ENCODE measurements at places on chromosomes 16 and 17.

DNA sequence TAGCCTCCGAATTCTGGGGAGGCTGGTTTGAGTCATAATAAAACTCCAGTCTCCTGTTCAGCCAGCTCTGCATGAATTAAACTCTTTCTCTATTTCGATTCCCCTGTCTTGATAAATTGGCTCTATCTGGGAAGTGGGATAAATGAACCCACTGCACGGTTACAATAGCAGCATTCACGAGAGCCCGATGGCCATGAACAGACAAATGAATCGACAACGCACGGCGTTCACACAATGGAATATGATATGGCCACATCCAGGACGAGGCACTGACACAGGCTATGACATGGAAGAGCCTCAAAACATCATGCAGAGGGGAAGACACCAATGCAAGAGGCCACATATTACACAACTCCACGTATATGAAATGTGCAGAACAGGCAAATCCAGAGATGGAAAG is 5.6 kb upstream of the CARD14 start:
- DNase-seq: no peak

- no peak for DNase-seq
Observed at GRCh38 chr16:83842291-83842690, 34.5 kb downstream of the HSBP1 start.

GRCh38 chr17:395179-395578 is 42.6 kb upstream of the RPH3AL start:
- no peak for DNase-seq

GRCh38 chr17:31738067-31738466 is 121.0 kb downstream of the COPRS start:
- no peak for DNase-seq

DNA sequence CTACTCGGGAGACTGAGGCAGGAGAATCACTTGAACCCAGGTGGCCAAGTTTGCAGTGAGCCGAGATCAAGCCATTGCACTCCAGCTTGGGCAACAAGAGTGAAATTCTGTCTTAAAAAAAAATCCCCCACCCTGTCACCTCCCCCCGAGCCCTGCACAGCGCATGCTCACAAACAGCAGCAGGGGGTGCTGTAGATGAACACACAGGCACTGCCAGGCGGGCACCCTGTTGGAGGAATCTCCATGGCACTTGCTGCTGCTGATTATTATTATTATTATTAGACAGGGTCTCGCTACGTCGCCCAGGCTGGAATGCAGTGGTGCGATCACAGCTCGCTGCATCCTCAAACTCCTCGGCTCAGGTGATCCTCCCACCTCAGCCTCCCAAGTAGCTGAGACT is 24.6 kb downstream of the FZD2 start:
- DNase-seq: no peak

DNA sequence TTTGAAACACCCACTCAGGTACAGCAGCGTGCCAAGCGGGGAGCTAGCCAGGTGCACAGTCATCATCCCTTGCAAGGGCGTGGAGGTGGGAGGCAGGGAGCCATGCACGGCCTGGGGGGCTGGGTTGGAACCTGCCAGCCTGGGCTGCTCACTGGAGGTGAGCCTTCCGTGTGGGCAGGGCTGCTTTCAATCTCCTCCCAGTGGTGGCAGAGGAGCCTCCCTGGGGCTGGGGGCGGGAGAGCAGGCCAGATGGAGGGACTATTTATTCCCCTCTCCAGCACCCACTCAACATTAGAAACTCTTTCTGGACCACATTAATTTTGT is 90.3 kb downstream of the KATNIP start:
- DNase-seq: no peak

GRCh38 chr16:9481747-9482730 is 390.6 kb downstream of the HAPSTR1 start:
- no peak for DNase-seq

- no peak for DNase-seq
Observed at GRCh38 chr17:32854207-32854606, 22.7 kb downstream of the MYO1D start.
